GM13977 (cell line): ENCODE measurements at places on chromosomes 7 and 10.

- no peak for DNase-seq
Observed at GRCh38 chr10:31253237-31253636, 65.8 kb upstream of the ZEB1 start.

GRCh38 chr7:97089771-97090170, 27.7 kb upstream of the SDHAF3 start:
- no peak for DNase-seq

- peak; percentile 80 for DNase-seq
Observed at GRCh38 chr7:1176891-1177373, 16.9 kb upstream of the ZFAND2A start.

- DNase-seq = no peak
Observed at GRCh38 chr10:74118804-74119203, 31.8 kb downstream of the AP3M1 start.

- DNase-seq = no peak
Observed at GRCh38 chr10:46223626-46224413, 63.0 kb upstream of the ANTXRL start.

GRCh38 chr7:151814400-151815009, 62.4 kb downstream of the PRKAG2 start:
- no peak for DNase-seq

GRCh38 chr10:90935581-90936275, 14.8 kb upstream of the ANKRD1 start:
- DNase-seq = no peak

DNA sequence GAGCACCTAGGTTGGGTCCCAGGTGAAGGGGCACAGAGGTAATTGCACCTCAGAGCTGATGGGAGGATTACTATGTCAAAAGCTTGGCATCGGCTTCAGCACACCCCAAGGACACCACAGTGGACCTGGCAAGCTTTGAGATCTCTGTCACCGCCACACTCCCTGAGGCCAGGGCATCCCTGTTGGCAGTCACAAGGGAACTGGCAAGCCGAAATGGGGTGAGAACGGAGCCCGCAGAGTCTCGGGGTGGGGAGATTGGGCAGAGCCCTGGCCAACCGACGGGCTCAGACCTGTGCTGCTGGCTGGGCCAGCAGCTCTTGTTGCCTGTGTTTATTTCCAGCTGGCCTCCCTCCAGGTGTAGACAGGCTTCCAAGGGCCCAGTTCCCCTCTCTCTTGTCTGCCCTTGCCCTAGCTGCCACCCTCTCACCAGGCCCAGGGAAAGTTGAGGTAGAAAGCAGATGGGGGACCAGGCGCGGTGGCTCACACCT, 2.5 kb downstream of the HSPB1 start:
- no peak for DNase-seq

DNA sequence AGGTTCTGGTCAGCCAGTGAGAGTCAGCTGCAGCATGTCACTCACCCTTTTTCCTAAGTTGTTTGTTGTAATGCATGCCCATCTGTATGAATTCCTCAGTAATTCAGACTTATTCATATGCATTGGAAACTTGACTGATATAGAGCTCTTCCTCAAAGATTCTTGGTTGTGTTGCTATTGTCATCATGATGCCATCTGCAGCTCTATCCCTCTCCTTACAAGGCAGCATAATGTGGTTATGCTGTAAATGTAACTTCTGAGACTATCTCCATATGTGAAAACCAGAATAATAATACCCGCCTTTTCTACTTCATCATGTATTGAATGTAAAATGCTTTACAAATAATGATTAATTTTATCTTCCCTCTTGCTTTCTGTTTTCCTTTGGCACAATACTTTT, 252.6 kb upstream of the MTPN start:
- no peak for DNase-seq

- no peak for DNase-seq
Observed at GRCh38 chr7:44912775-44913347, 27.5 kb upstream of the PURB start.

DNA sequence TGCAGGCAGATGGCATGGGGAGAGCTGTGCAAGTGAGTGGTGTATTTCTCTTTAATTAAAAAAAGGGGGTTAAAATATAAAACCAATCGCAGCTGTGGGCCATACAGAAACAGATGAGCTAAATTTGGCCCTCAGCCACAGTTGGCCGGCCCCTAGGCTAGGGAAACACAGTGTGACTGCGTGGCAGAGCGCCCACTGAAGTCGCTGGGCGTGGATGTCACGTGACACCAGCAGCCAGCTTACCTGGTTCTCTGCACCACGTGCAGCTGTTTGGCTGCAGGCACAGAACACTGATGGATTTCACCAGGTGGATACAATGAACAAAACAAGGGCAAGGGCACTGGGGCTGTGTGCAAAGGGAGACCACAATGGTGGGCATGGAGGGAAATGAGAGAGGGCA, 119.3 kb upstream of the ZNF746 start:
- DNase-seq = no peak

DNA sequence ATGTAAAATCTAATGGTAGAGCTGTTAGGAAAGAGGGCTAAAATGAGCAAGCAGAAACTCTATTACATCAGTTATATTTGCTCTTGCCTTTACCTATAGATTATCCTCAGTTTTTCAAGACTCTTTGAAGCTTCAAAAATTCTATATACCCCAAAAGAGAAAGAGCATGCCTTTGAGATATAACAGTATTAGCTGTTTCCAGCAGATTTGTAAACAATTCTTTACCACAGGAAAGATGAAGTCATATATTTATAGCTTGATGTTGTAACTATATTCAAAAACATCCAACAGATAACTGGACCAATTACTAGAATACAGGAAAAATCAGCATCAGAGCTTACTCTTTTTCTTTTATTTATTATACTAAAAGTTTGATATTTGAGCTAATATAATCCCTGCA, 416.2 kb upstream of the TPK1 start:
- no peak for DNase-seq

- DNase-seq = no peak
Observed at GRCh38 chr10:74293686-74294371, 142.8 kb downstream of the ADK start.

DNA sequence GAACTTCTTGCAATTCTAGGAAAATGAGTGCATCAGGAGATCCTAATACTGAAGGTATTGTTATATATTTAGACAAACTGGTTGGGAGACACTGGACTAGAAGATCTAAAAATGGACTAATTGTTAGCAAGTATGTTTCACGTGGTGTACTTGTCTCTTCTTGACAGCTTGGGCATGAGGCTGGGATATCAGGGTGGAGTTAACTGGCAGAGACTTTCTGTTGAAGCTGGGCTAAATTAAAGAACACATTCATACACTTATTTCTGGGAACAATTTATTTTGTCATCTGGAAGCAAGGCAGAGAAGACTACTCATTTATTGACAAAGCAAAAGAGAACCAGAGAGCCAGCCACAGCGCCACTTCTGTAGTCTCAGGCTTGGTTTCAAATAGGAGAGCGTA, 25.9 kb downstream of the TYW1 start:
- no peak for DNase-seq

- DNase-seq = no peak
Observed at GRCh38 chr7:157235357-157236333, 96.9 kb downstream of the UBE3C start.

DNA sequence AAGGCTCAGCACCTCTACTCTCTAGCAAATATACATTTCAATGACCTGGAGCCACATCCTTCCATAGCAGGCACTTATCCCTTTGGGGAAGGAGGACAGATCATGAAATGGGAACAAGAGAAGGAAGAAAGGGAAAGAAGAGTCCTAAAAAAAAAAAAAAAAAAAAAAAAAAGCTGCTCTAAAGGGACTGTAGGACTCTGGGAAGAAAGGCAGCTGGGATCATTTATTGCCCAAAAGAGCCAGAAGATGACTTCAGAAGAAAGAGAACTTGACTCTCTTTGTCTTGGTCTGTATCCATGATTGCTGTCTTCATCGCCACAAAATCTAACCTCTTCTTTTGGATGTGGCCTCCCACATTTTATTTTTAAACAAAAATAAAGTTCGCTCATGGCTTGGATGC, 203.6 kb upstream of the CELF2 start:
- DNase-seq = no peak

DNA sequence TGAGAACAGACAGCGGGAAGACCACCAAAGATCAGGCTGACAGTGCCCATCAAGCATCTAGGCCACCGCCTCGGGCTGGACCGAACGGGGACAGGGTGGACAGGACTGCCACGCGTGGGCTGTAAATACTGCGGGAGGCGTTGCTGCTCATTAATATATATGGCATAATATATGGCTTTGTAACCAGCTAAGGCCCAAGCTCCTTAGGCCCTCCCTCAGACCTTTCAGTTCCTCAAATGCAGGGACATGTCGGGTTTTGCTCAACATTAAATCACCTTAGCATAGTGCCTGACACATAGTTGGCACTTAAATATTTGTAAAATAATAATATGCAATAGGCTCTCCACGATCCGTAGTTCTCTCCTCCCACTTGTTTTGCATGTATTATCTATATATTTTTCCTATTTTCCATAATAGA, 402 bp upstream of the TMEM168 start:
- DNase-seq = peak; percentile 74
